ENCODE measurements at places on chromosomes 13 and 19. TPM values are rescaled to one million over a fixed set of nuclear protein-coding genes. Genes with fewer than 3 reads are reported as not detected.

GRCh38 chr13:51380269-51380668 lies 40.8 kb downstream of the SERPINE3 start:
- H3K27ac ChIP-seq: no peak overlapping the region
- peaks cover 17% of the 10 kb centered on the region for H3K36me3 ChIP-seq
- no peaks in the 10 kb centered on the region for H3K4me1 ChIP-seq

GRCh38 chr13:50094615-50095293 lies 79.5 kb downstream of the KCNRG start:
- H3K4me1 ChIP-seq: no peaks in the 10 kb centered on the region
- H3K27me3 ChIP-seq: no peaks in the 10 kb centered on the region
- no peak overlapping the region for H3K4me3 ChIP-seq
- no peak overlapping the region for H3K27ac ChIP-seq
- H3K36me3 ChIP-seq: peaks cover 13% of the 10 kb centered on the region
- no peak for DNase-seq

- H3K27ac ChIP-seq: no peak overlapping the region
These were observed 18.6 kb upstream of the CCNE1 start for GRCh38 chr19:29793116-29793727.

GRCh38 chr13:33231339-33231738 lies 54.2 kb downstream of the STARD13 start:
- peaks cover 21% of the 10 kb centered on the region for H3K36me3 ChIP-seq
- H3K27me3 ChIP-seq: no peaks in the 10 kb centered on the region
- DNase-seq: no peak
- H3K4me1 ChIP-seq: peaks cover 34% of the 10 kb centered on the region
- H3K27ac ChIP-seq: no peak overlapping the region

GRCh38 chr13:20989656-20990321 lies 71.6 kb downstream of the LATS2 start:
- no peak overlapping the region for H3K27ac ChIP-seq
- H3K27me3 ChIP-seq: no peaks in the 10 kb centered on the region
- no peak overlapping the region for H3K4me3 ChIP-seq

DNA sequence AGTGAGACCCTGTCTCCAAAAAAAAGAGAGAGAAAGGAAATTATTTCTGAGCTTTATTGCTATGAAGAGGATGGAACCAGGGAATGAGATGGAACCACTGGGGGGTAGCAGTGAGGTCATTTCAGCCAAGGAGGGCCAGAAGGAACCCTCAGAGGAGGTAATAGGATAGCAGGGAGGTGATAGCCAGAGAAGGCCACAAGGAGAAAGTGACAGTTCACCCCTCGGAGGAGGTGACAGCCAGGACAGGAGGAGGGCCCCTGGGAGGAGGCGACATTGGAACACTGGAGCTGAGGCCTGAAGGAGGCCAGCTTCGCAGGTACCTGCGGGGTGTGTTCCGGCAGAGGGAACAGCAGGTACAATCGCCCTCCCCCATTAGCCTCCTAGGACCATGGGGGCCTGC lies 675 bp upstream of the PGPEP1 start:
- H3K4me3 ChIP-seq: peak overlapping the region; percentile 72
- DNase-seq: no peak
- H3K27me3 ChIP-seq: no peaks in the 10 kb centered on the region

- H3K4me1 ChIP-seq: peaks cover 14% of the 10 kb centered on the region
- DNase-seq: no peak
- H3K4me3 ChIP-seq: no peak overlapping the region
- no peaks in the 10 kb centered on the region for H3K27me3 ChIP-seq
- peak overlapping the region; percentile 82 for H3K27ac ChIP-seq
These were observed 46.9 kb downstream of the SIPA1L3 start for GRCh38 chr19:37953918-37954303.

DNA sequence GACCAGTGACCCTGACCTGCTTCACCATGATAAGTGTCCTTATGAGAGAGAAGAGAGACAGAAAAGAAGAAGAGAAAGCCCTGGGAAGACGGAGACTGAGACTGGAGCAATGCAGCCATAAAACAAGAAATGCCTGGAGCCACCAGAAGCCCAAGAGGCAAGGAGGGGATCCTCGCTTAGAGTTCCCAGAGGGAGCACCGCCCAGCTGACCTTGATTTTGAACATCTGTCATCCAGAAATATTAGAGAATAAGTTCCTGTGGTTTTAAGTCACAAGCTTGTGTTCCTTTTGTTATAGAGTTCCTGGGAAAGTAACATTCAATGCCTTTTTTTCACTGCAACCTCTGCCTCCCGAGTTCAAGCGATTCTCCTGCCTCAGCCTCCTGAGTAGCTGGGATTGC lies 20.2 kb downstream of the CERS1 start:
- no peaks in the 10 kb centered on the region for H3K27me3 ChIP-seq
- no peak for DNase-seq
- H3K27ac ChIP-seq: no peak overlapping the region
- no peaks in the 10 kb centered on the region for H3K4me1 ChIP-seq

DNA sequence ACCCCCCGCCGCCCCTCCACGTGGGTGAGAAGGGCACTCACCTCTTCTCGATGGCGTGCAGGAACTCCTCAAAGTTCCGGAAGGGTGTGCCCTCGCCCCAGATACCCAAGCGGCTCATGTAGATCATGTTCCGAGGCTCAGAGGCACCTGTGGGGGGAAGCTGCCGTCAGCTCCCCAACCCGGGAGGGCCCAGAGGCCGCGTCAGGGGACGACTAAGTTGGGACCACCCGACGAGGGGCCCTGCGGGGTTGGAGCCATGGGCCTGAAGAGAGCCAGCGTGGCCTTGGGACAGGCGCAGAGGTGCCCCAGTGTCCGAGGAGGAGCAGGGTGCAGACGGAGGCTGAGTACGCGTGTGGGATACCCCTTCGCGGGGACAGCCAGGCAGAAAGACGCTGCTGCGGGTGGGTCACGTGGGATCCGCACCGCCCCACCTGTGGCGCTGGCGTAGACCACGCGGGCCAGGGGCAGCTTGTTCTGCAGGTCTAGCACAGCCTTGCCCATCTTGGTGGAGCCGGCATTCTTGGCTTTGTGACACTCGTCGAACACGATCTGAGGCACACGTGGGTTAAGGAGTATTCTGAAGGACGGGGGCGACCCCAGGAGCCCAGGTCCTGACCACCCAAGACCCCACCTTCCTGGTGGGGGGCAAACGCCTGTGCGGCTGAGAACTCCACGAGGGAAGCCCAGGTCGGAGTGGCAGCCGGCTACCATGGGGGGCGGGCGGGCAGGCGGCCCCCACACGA lies 15.9 kb downstream of the GPX4 start:
- no peak overlapping the region for H3K27ac ChIP-seq
- H3K27me3 ChIP-seq: no peaks in the 10 kb centered on the region
- no peak for DNase-seq
- H3K4me1 ChIP-seq: no peaks in the 10 kb centered on the region
- no peak overlapping the region for H3K4me3 ChIP-seq
- H3K36me3 ChIP-seq: peaks cover 15% of the 10 kb centered on the region

DNA sequence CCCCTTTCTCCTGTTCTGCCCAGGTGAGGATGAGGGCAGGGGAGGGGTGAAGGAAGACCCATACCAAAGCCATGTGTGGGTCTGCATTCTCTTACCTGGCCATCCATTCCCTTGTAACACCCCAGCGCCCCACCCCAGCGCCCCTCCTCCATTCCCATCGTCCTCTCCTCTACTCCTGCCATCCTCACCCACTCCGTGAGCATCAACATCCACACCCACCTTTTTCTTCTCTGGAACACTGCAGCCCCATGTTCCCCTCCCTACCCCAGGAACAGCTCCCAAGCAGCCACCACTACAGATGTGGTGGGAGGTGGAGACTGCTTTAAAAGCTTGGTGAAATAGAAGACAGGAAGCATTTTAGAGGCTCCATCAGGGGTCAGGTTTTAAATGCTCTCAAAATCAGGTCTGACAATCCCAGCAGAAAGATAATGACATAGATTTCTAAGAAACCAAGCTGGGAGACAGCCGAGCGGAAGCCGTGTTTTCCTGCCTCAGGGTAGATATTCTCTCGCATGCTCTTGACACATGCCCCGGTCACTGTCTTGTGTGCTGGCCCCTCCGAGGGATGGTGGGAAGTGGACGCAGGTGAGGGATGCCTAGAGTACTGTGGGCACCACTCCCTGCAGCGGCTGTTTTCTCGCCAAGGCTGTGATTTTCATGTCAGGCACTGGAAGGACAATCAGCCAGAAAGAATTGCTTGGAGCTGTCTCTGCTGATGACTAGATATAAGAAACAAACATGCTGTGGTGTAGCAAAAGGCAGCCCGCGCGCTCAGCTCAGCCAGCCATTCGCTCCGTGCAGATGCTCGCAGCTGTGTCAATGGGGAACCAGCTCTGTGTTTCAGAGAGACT lies 9.8 kb downstream of the MEDAG start:
- H3K4me1 ChIP-seq: peaks cover 60% of the 10 kb centered on the region
- DNase-seq: no peak
- H3K27ac ChIP-seq: peak overlapping the region; percentile 52
- H3K4me3 ChIP-seq: no peak overlapping the region
- H3K36me3 ChIP-seq: no peaks in the 10 kb centered on the region
- H3K27me3 ChIP-seq: no peaks in the 10 kb centered on the region

DNA sequence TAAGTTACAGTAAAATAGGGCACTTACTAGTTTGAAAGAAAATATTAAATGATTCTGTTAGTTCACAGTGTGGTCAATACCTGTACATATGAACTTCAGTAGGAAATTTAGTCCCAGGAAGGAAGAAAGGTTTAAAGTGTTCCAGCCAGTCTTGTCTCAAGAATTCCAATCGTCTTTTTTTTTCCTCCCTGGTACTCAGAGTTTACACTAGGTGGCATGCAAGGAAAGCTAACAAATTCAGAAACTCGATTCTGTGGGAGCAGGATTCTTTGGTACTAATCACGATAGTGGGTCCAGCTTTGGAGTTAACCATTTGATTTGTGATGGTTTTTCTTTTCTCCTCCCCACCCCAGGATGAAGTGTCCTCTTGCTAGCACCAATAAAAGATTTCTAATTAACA lies 43.6 kb downstream of the POLR1D start:
- peaks cover 16% of the 10 kb centered on the region for H3K36me3 ChIP-seq
- no peaks in the 10 kb centered on the region for H3K27me3 ChIP-seq
- DNase-seq: no peak
- no peak overlapping the region for H3K4me3 ChIP-seq

DNA sequence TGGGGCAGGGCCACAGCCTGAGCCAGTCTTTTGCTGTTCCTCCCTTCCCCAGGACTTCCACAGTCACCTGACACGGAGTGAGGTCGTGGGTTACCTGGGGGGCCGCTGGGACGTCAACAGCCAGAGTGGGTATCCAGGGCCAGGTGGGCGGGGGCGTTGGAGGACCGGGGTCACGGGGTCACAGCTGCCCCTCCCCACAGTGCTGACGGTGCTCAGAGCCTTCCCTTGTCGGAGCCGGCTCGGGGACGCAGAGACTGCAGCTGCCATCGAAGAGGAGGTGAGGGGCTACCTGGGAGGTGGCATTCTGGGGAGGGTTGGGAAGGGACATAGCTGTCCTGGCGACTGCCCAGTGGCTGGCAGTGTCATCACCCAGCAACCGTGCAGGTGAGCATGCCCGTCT lies 11.5 kb downstream of the MPND start:
- H3K27me3 ChIP-seq: no peaks in the 10 kb centered on the region
- H3K4me1 ChIP-seq: no peaks in the 10 kb centered on the region
- peaks cover 10% of the 10 kb centered on the region for H3K36me3 ChIP-seq
- no peak for DNase-seq
- H3K4me3 ChIP-seq: no peak overlapping the region
- H3K27ac ChIP-seq: no peak overlapping the region

DNA sequence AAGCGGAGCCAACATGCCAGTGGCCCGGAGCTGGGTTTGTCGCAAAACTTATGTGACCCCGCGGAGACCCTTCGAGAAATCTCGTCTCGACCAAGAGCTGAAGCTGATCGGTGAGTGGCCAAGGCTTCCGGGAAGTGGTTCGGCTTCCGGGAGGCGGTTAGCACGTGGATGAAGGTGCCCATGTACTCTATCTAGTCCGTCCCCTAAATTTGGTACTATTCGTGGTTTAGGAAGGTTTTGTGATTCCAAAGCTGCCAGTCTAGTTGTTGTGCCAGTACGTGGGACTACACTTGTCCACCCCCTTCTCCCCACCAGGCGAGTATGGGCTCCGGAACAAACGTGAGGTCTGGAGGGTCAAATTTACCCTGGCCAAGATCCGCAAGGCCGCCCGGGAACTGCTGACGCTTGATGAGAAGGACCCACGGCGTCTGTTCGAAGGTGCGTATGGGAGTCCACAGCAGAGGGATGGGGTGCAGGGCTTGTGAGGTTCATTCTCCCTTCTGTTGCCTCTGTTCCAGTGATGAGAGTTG lies 579 bp downstream of the RPS9 start:
- peak overlapping the region; percentile 100 for H3K27ac ChIP-seq
- DNase-seq: no peak
- H3K4me3 ChIP-seq: peak overlapping the region; percentile 100
- peaks cover 46% of the 10 kb centered on the region for H3K4me1 ChIP-seq
- peaks cover 19% of the 10 kb centered on the region for H3K36me3 ChIP-seq
- no peaks in the 10 kb centered on the region for H3K27me3 ChIP-seq

DNA sequence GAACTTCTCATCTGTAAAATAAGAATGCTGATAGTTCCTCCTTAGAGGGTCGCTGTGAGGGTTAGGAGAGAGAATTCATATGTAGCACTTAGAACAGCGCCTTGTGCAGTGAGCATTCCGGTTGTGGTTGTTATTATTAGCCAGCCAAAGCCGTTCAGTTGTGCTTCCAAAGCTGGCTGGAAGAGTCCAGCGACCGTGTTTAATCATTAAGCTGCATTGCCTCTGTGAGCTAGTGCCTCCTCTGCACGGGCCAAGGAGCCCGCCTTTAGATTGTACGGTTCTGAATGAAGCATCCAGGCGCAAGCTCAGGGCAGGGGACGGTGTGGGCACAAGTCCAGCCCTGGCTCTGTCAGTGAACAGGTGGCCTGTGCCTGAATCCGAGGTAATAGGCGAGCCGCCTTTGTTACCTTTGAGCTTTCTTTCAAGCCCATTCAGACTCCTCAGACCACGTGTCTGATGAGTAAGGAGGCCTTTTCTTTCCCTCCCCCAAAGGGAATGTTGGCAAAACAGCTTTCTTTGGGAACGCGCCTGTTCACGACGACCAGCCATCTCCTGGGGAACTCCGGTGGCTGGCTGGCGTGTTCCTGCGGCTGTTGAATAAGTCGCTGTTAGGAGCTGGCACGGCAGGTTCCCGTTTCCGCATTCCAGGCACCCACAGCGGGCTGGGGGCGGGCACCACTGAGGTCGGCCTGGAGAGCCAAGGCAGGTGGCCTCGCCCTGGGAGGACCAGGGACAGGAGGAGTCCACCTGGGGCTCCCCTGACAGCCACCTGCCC lies 25.1 kb downstream of the SIPA1L3 start:
- peak overlapping the region; percentile 58 for H3K4me3 ChIP-seq
- DNase-seq: peak; percentile 78
- peak overlapping the region; percentile 94 for H3K27ac ChIP-seq

The STRN4 gene
- total RNA-seq: 122 TPM

The RYR1 gene
- 0.20 TPM for total RNA-seq

The NLRP7 gene
- not detected for total RNA-seq

Data from mesothelial cell of epicardium (in vitro differentiated cells).